Neural crest cell (in vitro differentiated cells): ENCODE measurements at places on chromosomes 3 and 15.

DNA sequence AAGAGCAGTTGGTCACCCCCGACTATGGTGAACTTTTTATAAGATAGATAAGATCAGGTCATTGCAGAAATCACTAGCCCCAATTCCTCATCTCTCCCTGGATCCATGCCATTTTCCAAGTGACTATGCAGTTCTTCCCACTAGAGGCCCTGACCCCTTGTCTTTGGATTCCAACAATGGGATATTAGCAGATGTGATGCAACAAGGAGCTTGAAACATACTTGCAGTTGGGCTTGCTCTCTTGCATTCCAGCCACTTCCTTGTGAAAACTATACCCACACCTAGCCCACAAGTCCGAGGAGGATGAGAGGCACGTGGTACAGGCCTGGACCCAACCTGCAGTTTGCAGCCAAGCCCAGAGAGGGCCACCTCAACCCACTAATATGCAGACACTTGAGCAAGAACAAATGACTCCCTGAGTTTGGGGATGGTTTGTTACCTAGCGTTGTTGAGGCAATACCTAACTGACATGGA lies 60.6 kb downstream of the SUCLG2 start:
- DNase-seq = no peak

DNA sequence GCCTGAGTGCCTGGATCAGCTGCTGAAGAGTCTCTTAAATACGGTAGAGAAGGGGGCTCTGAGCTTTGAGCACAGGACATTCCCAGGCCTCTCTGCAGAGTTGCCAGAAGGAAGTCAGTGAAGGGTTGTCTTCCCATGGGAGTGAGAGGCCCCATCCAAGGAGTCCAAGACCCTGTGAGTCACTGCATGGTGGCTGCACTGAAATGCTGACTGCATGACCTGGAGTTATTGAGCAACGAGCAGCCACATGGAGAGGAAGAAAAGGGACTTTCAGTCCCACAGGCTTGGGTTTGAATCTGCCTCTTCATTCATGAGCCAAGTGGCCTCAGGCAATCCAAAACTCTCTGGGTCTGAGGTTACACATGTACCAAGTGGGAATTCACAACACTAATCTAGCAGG lies 69.6 kb upstream of the RASGRF1 start:
- DNase-seq = no peak

- DNase-seq = no peak
These were observed 45.8 kb downstream of the SPSB4 start for GRCh38 chr3:141096981-141097380.

DNA sequence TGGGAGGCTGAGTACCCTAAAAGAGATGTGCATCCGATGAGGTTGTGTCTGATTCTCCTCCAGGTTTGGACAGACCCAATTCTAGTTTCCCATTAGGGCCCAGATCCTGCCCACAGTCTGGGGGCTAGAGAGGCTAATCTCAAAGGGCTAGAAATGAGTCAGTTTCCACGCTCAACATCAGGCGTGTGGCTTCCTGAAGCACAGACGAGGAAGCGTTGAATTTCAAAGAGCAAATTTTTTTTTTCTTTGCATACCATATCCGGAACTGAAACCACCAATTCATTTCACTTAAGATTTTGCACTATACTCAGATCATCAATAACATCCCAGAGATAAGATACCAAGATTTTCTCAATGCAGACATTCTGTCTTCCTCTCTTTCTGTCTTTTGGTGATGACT lies 173.8 kb upstream of the BCL6 start:
- no peak for DNase-seq

DNA sequence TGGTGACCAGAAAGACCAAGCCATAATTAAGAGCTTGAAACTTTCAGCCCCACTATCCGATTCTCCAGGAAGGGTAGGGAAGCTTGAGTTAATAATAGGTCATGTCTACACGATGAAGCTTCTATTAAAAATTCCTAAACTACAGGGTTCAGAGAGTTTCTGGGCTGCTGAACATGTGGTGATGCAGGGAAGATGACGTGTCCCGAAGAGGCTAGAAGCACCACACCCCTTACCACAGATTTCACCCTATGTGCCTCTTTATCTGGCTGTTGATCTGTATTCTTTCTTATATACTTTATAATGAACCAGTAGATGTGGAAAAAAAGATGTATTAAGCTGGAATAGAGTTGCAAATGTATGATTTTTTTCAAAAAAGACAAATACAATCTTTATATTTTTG lies 473.4 kb downstream of the NLGN1 start:
- DNase-seq = no peak

DNA sequence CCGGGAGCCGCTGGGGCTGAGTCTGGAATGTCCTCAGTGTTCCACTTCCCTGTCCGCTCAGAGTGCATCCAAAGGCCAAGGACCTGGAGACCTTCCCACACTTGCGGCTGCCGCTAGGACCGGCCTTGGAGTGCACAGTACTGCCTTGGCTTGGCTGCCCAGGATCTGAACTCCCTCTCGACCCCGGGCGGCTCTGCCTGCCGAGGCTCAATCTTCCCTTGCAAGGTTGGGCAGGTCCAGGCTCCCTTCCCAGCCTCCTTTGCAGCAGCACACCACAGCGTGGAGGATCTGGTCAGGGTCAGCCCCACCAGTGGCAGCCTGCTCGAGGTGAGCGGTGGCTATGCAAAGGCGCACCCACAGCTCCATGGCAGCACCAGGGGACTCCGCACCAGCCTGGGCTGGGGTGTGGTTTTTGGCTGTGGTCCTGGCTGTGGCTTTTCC lies 69.2 kb downstream of the PLXNA1 start:
- DNase-seq = no peak

DNA sequence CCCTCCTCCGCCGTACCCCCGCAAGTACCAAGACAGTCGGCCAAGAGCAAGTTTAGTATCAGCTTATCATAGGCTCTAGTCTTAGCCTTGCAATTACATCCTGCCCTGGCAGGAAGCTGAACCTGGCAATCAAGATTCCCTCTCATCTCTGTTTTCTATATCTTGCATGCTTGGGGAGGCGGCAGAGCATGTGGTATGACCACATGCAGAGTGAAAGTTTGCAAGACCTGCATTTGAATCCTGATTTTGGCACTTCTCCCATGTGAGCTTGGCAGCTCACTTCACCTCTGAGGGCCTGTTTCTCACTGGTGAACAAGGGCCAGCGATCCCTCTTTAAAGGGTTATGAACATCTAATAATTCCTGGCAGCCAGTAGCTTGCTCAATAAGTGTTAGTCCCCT lies 106.1 kb upstream of the FRMD4B start:
- no peak for DNase-seq
